Activated T-cell treated with anti-CD3 and anti-CD28 coated beads, Interleukin-2, amount 50 U/mL, for 24 hours (primary cell): ENCODE measurements at places on chromosomes 3 and 15.

- no peak overlapping the region for H3K27ac ChIP-seq
- H3K4me1 ChIP-seq: peaks cover 24% of the 10 kb centered on the region
- H3K36me3 ChIP-seq: peaks cover 10% of the 10 kb centered on the region
- no peak for DNase-seq
- H3K4me3 ChIP-seq: no peak overlapping the region
Measured at GRCh38 chr15:99248000-99248715, 1.2 kb downstream of the TTC23 start.

DNA sequence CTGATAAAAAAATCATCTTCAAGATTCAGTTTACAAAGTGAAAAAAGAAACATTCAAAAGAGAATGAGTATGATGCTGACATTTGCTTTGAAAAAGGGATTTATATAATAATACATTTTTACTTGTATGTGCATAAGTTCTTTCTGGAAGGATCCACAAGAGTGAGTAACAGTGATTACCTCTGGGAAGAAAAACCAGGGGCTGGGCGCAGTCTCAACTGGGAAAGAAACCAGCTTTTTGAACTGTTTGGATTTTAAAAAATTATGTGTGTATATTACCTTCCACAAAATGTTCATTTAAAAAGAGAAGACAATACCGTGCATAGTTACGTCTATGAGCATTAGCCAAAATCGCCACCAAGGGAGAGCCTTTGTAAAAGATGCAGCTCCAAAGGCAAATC, 1.3 kb downstream of the CLEC3B start:
- no peaks in the 10 kb centered on the region for H3K36me3 ChIP-seq
- peaks cover 4% of the 10 kb centered on the region for H3K27me3 ChIP-seq
- DNase-seq: no peak
- no peaks in the 10 kb centered on the region for H3K4me1 ChIP-seq
- H3K27ac ChIP-seq: no peak overlapping the region
- no peak overlapping the region for H3K4me3 ChIP-seq

GRCh38 chr3:355622-356021, 159.1 kb downstream of the CHL1 start:
- H3K4me1 ChIP-seq: no peaks in the 10 kb centered on the region
- no peak overlapping the region for H3K4me3 ChIP-seq
- H3K27me3 ChIP-seq: no peaks in the 10 kb centered on the region
- DNase-seq: no peak

- no peak overlapping the region for H3K4me3 ChIP-seq
- H3K27ac ChIP-seq: no peak overlapping the region
- H3K27me3 ChIP-seq: no peaks in the 10 kb centered on the region
- peaks cover 5% of the 10 kb centered on the region for H3K4me1 ChIP-seq
- peaks cover 7% of the 10 kb centered on the region for H3K36me3 ChIP-seq
Measured at GRCh38 chr3:114896978-114897377, 250.1 kb downstream of the ZBTB20 start.

- H3K36me3 ChIP-seq: no peaks in the 10 kb centered on the region
- H3K4me1 ChIP-seq: no peaks in the 10 kb centered on the region
- peaks cover 17% of the 10 kb centered on the region for H3K27me3 ChIP-seq
- DNase-seq: no peak
- H3K4me3 ChIP-seq: no peak overlapping the region
Measured at GRCh38 chr3:64199932-64200331, 25.3 kb downstream of the PRICKLE2 start.

- H3K4me1 ChIP-seq: no peaks in the 10 kb centered on the region
- no peak overlapping the region for H3K4me3 ChIP-seq
- DNase-seq: no peak
- H3K27ac ChIP-seq: no peak overlapping the region
Measured at GRCh38 chr3:64621726-64622395, 65.9 kb downstream of the ADAMTS9 start.

DNA sequence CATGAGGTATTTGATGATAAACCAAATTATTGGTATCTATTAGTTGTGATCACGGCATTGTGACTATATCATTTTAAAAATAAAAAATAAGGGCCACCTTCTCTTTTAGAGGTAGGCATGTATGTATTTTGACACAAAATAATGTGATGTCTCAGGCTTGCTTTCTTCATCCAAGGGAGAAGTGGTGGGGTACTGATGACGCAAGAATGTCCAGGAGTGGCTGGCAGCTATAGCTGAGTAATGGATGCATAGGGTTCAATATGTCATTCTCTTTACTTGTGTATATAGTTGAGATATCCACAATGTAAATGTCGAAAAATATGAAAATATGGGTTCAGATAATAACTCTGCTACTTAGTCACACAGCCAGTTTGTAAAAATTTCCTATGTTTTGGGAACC, 46.8 kb upstream of the NSMCE3 start:
- H3K36me3 ChIP-seq: no peaks in the 10 kb centered on the region
- H3K4me3 ChIP-seq: no peak overlapping the region

DNA sequence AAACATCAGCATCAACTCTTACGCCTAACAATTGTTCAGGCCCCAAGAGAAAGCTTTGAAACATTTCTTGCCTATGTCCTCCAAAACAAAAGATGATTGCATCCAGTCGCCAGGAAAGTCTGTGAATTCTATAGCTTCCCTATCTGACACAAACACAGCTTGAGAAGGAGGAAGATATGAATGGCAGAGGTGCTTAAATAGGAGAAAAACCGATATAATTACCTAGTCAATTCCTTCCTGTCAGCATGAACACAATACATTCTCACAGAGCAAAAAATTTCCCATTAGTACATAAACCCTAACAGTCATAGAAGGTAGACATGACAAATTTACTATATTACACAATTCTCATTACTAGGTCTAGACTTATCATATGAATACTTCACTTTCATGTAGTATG, 326.5 kb downstream of the CGGBP1 start:
- no peak overlapping the region for H3K27ac ChIP-seq
- H3K36me3 ChIP-seq: no peaks in the 10 kb centered on the region
- DNase-seq: no peak
- H3K4me3 ChIP-seq: no peak overlapping the region

- H3K27ac ChIP-seq: peak overlapping the region; percentile 15
- H3K27me3 ChIP-seq: no peaks in the 10 kb centered on the region
- peaks cover 27% of the 10 kb centered on the region for H3K4me1 ChIP-seq
- H3K36me3 ChIP-seq: peaks cover 31% of the 10 kb centered on the region
Measured at GRCh38 chr3:136547293-136547692, 204.9 kb downstream of the STAG1 start.

DNA sequence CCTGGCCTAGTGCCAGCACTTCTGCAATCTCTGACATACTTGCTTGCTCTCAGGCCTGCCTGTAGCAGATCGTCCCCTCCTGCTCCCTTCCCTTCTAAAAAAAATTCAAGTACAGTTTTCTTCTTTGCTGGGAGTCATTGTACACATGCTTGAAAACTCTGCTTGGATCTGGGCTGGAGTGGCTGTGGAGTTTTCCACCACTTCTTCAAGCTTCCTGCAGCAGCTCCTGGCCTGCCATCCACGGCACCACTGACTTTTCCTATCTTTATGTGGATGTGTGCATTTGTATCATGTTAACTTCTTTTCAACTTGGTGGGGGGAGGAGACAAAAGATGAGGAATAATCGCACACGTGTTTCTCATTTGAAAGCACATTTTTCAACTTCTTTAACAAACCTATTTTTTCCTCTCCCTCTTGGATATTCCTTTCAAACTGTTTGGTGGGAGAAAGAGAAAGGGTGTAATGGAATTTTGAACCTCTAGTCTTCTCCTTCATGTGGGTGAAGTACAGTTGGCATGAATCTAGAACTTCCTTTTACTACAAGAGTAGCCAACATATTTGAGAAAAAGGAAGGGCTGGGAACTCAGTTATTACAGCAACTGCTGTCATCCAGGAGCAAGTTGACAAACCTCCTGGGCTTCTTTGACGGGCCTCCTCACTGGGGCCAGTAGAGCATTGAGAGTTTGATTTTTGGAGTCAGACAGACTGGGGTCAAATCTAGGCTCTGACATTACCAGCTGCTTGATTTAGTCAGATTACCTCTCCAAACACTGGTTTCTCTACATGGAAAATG, 61.2 kb upstream of the LRTM1 start:
- H3K27ac ChIP-seq: no peak overlapping the region
- H3K27me3 ChIP-seq: no peaks in the 10 kb centered on the region
- no peaks in the 10 kb centered on the region for H3K4me1 ChIP-seq
- DNase-seq: no peak

DNA sequence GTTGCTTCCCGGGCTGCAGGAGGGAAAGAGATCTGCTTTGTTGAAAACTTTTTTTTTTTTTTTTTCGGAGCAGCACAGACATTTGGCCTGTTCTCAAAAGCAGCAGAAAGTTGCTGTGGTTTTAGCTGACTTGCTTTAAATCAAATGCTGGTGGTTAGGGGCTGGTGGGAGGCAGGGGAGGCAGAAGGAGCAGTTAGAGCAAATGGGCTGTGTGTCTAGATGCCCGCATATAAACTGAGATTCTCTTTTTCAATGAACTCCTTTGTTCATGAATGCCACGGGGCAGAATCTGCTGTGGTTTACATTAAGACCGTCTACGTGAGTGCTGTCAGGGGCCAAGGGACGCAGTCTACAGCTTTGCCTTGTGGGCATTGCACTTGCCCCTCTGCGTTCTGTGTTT, 95.9 kb downstream of the FLNB start:
- H3K4me3 ChIP-seq: no peak overlapping the region
- DNase-seq: no peak
- H3K4me1 ChIP-seq: peaks cover 22% of the 10 kb centered on the region

DNA sequence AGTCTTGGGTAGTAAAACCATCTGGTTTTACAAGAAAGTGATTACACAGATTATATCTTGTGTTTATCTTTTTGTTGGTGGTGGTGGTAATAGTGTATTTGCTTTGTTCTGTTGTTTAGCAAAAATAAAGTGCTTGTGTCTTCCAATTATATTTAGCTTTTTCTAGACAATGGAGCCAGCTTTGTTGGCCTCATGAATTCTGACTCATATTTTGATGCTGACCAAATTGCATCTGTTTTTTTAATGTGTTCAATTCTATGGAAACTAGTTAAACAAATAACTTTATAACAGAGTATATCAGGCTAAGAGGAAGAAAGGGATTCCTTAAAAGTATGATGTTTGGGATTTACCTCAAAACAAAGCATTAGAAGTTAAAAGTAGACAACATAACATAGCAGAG, 69.3 kb upstream of the BFSP2 start:
- H3K27me3 ChIP-seq: no peaks in the 10 kb centered on the region
- no peak overlapping the region for H3K4me3 ChIP-seq
- H3K27ac ChIP-seq: no peak overlapping the region
- DNase-seq: no peak
- H3K36me3 ChIP-seq: no peaks in the 10 kb centered on the region
- H3K4me1 ChIP-seq: no peaks in the 10 kb centered on the region

DNA sequence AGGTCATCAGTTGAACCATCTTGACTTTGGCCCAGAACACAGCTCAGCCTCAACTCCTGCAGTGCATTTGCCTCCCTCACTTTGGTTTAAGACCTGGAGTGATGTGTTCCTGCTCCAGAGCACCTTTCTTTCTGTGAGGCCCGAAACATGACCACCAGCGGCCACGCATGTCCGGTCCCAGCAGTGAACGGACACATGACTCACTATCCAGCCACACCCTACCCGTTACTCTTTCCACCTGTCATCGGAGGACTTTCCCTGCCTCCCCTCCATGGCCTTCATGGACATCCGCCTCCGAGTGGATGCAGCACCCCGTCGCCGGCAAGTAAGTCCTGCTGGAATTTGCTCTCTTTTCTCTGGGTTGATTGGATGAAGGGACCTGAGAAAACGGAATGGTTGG, 253.8 kb upstream of the RARB start:
- no peaks in the 10 kb centered on the region for H3K36me3 ChIP-seq
- H3K4me1 ChIP-seq: no peaks in the 10 kb centered on the region
- no peak overlapping the region for H3K27ac ChIP-seq
- DNase-seq: no peak
- no peaks in the 10 kb centered on the region for H3K27me3 ChIP-seq

DNA sequence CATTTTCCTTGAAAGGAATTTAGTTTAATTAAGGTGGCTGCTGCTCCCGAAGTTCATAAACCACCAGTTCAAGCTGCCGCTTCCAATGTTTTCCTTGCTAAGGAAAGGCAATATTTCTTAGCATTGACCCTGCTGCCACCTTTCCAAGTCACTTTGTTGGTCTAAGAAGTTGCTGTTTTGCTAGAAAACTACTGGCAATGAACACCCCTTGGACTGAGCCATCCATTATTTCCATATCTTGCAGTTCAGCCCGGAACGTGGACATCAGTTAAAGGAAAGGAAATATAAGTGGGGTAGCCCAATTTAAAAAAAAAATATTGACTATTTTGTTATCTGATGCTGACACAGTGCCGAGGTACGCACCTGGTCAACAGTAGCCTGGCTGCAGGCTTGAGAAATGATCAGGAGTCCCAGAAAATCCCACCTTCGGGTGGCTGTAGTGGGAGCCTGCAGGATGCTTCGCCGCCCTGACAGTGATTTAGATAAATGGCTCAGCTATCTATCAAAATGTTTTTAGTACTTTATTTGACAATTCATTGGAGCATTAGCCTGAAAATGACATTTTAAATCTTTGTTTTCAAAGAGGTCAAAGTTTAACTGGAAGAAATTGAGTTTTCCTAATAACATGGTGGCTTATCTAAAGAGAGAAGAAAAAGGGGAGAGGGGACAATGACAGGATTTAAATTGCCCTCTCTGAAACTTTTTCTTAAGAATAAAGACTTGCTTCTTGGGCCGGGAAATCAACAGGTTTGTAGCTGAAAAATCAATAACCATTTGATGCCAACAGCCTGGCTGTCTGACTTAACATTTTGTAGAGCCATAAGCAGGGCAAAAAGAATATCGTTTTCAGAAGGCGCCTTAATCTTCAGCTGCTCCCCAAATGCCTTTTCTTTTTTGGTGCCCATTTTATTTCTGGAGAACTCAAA, 1.6 kb downstream of the RARB start:
- no peak for DNase-seq
- no peak overlapping the region for H3K27ac ChIP-seq
- H3K4me3 ChIP-seq: no peak overlapping the region
- H3K36me3 ChIP-seq: no peaks in the 10 kb centered on the region
- H3K4me1 ChIP-seq: peaks cover 4% of the 10 kb centered on the region
- peaks cover 67% of the 10 kb centered on the region for H3K27me3 ChIP-seq

DNA sequence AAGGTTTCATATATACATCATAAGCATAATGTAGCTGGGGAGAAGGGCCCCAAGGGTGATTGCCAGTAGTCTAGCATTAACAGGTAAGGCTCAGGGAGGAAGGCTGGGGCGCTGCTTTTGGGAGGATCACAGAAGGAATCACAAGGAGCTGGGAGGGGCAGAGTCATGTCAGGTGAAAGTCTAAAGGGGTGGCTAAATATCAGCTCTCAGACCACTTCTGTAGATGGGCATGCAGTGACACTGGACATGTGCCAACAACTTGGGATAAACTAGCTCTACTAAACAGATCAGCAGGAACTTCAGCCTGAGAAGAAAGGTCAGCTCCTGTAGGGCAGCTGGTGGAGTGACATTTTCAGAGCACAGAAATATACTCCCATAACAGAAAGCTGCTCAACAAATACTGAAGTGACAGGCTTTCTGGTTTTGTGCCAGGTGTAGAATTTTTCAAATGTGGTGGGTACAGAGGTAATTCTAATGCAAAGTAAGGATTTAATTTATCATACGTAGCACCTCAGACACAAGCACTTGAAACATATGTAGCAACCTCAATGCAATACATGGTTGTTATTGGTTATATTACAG, 79.4 kb downstream of the PEX5L start:
- H3K27me3 ChIP-seq: peaks cover 32% of the 10 kb centered on the region
- no peak for DNase-seq
- no peaks in the 10 kb centered on the region for H3K36me3 ChIP-seq
- H3K4me3 ChIP-seq: no peak overlapping the region
- H3K27ac ChIP-seq: no peak overlapping the region
